Naive thymus-derived CD8-positive, alpha-beta T cell (primary cell): ENCODE measurements at places on chromosomes 5 and 9. TPM values are rescaled to one million over a fixed set of nuclear protein-coding genes. Genes with fewer than 3 reads are reported as not detected.

Gene CCL28
- polyA plus RNA-seq = 10.5 TPM

Gene PHF24
- not detected for polyA plus RNA-seq

Gene EQTN
- polyA plus RNA-seq = not detected

Gene TLX3
- polyA plus RNA-seq = not detected

Gene ZBTB34
- polyA plus RNA-seq = 0.66 TPM
